ENCODE measurements at places on chromosomes 4 and X.

DNA sequence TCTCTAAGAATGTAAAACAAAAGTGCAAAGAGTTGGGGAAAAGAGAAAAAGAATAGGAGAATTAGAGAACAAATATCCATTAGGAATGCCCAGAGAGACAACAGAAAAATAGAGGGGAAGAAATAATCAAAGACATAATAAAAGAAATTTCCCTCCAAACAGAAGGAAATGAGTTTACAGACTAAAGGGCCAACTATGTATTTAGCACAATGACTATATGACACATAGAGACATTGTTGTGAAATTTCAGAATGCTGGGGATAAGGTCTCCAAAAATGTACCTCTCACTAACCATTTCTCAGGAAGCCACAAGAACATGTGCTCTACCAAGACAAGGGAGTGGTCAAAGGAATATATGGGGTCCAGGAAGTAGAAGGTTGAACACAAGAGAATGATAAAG is 121.0 kb upstream of the ACSL4 start:
- DNase-seq, result no peak

- DNase-seq, result no peak
Observed at GRCh38 chr4:87875191-87875590, 42.4 kb downstream of the MEPE start.

DNA sequence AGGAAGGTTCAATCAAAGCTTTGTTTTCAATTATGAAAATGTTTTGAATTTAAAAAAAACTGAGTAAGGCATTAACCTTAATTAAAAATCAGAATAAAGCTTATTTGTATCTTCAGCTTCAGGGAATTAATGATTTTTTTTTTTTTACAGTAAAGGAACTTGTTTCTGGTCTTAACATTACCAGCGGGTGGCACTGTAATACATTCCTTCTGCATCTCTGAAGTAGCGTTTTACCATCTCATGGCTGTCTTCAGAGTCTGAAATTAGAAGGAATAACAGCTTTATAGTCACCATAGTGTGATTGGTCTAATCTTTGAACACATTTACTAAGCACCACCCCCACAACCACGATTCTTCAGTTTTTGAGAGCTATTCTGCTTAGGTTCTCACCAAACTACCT is 102.6 kb downstream of the IL1RAPL2 start:
- DNase-seq, result peak; percentile 1

DNA sequence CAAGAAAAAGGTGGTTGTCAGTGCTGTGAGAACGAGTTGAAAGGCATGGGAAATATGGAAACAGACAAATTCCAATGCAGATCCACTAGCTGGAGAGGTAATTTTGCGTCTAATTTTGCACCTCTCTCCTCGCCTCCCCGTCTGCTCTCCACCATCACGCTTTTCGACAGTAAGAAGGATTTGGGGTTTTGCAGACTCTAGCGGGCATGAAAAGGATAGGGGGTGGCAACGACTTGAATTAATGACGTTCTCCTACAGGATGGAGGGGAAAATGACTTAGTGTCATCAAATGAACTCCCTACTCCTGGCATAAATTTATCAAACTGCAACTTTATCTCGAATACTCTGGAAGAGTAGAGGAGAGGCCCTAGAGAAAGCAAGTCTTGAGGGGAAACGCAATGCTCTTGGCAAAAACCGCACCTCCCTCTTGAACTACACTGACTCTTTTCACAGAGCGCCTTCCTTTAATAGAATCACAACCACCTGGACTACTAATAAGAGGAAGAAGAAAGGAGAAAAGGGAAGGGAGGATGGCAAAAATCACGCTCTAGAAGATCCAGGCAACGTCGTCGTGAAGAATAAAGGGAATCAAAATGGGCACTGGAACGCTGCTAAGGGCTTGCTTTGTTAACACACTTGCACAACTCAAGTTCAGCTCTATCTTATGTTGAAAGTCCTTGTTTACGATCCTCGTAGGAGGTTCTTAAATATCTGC is 871 bp upstream of the SLITRK2 start:
- no peak for DNase-seq

- no peak for DNase-seq
Observed at GRCh38 chrX:3428792-3429191, 82.3 kb upstream of the MXRA5 start.

- no peak for DNase-seq
Observed at GRCh38 chr4:61451935-61452334, 251.8 kb downstream of the ADGRL3 start.

GRCh38 chrX:17802756-17803155 is 58.3 kb downstream of the RAI2 start:
- no peak for DNase-seq

- DNase-seq, result peak; percentile 29
Observed at GRCh38 chr4:81052119-81053068, 21.9 kb downstream of the BMP3 start.

DNA sequence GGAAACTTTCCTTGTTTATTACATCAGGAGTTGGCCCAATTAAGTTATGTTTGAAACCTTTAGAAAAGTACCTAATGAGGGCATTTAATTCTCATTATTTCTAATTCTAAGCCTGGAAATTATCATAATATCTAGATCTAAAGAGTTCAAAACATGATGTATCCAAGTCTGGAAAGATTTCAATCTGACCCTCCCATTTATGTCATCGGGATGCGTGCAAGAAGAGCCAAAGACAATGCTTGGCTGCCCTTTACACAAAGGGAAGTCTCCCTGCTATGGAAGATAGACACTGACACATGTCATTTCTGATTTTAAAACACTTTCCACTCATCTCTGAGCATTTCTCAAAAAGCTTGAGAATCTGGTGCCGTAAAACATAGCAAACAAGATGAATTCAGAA is 222.4 kb downstream of the ANTXR2 start:
- DNase-seq, result no peak

DNA sequence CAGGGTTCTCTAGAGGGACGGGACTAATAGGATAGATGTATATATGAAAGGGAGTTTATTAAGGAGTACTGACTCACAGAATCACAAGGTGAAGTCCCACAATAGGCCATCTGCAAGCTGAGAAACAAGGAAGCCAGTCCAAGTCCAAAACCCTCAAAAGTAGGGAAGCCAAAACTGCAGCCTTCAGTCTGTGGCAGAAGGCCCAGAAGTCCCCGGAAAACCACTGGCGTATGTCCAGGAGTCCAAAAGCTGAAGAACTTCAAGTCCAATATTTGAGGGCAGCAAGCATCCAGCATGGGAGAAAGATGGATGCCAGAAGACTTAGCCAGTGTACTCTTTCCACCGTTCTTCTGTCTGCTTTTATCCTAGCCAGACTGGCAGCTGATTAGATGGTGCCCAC is 227.2 kb downstream of the KCTD8 start:
- no peak for DNase-seq

GRCh38 chr4:13531625-13531998 is 12.7 kb downstream of the NKX3-2 start:
- no peak for DNase-seq

DNA sequence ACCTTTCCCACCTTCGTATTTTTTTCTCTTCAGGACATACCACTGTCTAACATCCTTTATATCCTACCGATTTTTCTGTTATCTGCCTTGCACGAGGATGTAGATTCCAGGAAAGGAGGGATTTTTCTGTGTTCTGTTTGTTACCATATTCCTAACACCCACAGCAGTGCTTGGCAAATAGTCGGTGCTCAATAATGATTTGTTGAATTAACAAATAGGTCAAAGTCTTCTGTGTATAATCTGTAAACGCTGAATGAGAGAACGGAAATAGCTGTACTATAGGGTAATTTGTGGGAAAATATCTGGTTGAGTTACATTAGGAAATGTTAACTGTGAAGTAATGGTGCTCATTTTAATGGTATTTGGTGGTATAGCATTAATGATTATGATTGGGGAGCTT is 81.5 kb downstream of the TMEM156 start:
- no peak for DNase-seq

GRCh38 chr4:14065406-14065805 is 437.9 kb upstream of the BOD1L1 start:
- DNase-seq, result no peak

DNA sequence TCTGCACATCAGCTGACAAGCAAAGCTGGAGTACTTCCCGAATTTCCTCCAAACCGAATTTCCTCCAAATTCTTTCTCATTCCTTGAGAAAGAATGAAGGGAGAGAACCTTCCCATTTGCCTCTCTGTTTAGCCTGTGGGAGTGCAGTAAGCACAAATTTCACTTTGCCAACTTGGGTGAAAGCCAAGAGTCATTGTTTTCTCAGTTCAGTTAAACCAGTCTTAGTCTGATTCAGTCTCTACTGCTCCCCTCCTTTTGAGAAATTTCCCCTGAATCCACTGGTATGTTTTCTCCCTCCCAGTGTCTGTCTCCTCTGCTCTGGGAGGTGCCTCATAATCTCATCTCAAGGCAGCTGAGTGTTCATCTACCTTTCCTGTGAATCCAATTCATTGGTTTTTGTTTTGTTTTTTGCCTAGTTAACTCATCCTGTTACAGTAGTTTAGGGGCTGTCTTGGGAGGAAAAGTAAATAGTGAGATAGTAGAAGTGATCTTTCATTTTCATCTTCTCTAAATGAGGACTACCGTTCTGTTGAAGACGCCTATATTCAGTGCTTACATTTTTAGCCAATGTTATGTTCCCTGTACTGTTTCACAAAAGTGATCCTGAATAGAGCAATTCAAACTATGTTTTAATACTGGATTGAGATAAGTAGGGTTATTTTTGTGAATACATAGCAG is 49.0 kb downstream of the SYTL5 start:
- peak; percentile 18 for DNase-seq

DNA sequence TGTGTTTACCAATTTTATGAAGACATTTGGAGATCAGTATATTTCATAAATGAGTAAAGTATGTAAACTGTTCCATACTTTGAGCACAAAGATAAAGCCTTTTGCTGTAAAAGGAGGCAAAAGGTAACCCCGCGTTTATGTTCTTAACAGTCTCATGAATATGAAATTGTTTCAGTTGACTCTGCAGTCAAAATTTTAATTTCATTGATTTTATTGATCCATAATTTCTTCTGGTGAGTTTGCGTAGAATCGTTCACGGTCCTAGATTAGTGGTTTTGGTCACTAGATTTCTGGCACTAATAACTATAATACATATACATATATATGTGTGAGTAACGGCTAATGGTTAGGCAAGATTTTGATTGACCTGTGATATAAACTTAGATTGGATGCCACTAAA is 1.9 kb downstream of the FMR1 start:
- DNase-seq, result no peak

DNA sequence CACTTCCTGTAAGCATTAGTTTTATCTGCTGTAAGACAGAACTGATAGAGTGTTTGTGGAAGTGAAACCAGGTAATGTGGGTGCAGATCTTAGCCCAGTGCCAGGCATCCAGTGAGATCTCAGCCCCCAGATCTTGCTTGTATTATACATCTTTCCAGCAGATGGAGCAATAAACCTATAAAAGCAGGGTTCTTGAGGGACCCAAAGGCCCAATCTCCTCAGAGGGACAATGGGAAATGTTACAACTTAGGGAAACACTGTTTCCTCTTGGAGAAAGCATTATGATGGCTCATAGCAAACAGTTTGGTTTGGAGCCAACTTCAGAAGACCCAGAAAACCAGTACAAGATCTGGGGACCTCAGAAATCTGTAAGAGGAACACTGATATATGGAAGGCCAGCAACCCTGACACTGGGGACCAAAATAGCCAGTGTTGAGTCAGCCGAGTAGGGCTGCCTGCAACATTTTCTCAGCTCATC is 206.3 kb downstream of the SLC7A11 start:
- DNase-seq, result no peak

GRCh38 chr4:141642711-141643110 is 6.3 kb downstream of the IL15 start:
- DNase-seq, result no peak

DNA sequence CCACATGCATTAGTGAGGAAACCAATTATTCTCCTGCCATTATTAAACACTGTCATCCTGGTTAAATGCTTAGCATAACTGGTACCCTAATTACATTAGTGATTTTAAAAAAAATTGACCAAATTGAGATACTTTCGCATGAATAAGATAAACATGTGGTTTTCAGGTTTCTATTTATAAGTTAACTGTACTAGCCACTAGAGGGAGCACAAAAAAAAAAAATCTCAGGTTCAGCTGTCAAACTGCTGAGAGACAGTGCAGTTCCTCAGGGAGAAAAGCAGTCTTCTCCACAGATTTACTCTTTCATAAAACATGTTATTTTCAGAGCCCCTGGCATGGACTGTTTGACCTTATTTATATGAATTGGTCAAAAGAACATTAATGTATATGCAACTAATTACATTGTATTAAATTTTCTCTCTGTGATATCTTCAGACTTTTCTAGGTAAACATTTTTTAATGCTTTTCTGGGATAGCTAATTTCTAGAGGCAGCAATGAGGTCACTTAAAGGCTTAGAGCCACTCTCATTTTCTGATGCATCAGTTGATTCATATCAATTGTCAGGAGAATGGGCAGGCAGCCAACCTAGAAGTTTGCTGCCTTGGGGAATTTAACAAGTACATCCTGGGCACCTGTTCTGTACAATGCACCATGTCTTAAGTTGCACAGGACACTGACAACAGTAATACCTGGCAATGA is 167.5 kb downstream of the CDS1 start:
- peak; percentile 20 for DNase-seq

DNA sequence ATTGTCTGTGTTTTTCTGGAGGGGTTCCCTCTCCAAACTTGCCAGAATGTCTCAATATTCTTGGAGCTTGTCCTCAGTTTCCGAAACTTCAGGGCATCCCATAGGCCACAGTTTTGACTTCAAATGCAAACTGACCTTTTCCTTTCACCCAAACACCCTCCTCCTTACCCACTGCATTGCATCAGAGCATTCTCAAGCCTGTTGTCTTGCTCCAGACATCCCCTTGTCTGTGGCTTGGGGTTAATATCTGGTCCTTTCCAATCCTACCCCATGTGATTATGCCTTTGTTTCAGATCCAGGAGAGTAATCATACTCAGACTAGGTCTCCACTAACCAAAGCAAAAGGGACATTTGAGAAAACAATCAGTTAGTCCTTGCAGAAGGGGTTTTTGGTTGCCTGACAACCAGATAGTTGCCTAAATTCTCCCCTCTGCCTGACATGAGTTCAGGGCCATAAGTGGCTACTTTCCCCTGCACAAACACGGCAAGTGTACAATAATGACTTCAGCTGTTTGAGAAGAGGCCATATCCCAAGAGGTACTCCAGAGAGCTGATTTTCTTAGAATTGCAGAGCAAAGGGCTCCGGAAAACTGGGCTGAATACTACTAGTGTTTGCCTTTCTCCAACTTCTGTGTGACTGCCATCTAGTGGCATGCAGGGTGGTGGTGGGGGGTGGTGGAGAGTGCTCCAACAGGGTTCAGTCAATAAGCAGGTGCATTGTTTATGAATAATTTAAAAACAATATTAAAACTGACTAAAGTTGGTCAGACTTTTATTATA is 130.2 kb downstream of the CHRDL1 start:
- DNase-seq, result peak; percentile 9

DNA sequence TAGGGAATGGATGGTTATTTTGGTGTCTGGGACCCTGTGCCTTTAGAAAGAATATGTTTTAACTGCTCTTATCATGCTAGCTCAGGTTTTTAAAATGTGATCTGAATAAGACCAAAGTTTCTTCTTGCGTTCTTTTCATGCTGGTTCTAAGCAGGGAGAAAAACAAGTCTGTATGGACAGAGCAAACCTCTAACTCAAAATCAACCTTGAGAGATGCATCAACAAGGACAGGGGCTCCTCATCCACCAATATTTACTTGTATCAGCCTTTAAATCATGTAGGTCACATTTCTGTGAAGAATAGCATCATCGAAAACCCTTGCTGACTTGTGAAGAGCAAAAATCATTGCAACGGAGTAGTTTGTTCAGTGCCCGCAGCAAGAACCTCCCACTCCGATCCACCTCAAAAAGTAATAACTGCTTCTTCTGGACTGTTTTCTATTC is 1.2 kb downstream of the ATP10D start:
- no peak for DNase-seq

- peak; percentile 38 for DNase-seq
Observed at GRCh38 chrX:7346021-7346420, 198.1 kb upstream of the PUDP start.

All from GM04504 (cell line).